Right cardiac atrium (tissue), 5 donors: ENCODE measurements at places on chromosomes 16 and 17. TPM values are rescaled to one million over a fixed set of nuclear protein-coding genes. Genes with fewer than 3 reads are reported as not detected.

Gene PYDC1
- 0.23 TPM for polyA plus RNA-seq

Gene YBX2
- polyA plus RNA-seq, result 5.3 TPM

Gene MYCBPAP
- 0.88 TPM for polyA plus RNA-seq

Gene MMP28
- 9.2 TPM for polyA plus RNA-seq

Gene ZNF174
- 11.1 TPM for polyA plus RNA-seq

Gene RMI2
- 0.20 TPM for polyA plus RNA-seq

Gene IGSF6
- 0.88 TPM for polyA plus RNA-seq

Gene GCGR
- not detected for polyA plus RNA-seq

Gene DBNDD1
- 2.3 TPM for polyA plus RNA-seq

Gene SLC4A1
- 0.16 TPM for polyA plus RNA-seq

Gene TPSD1
- 0.16 TPM for polyA plus RNA-seq

Gene ANKFN1
- polyA plus RNA-seq, result 0.02 TPM

Gene RNU2-1
- not detected for polyA plus RNA-seq

Gene NACA2
- not detected for polyA plus RNA-seq

Gene CDYL2
- polyA plus RNA-seq, result 0.77 TPM

Gene MFAP4
- polyA plus RNA-seq, result 95.2 TPM

Gene ZPBP2
- polyA plus RNA-seq, result not detected

Gene PRKCB
- polyA plus RNA-seq, result 0.41 TPM

Gene SGF29
- polyA plus RNA-seq, result 18.2 TPM

Gene PLCD3
- 100 TPM for polyA plus RNA-seq

Gene SMARCD2
- 27.9 TPM for polyA plus RNA-seq

Gene CCDC92B
- 0.20 TPM for polyA plus RNA-seq

Gene CNGB1
- not detected for polyA plus RNA-seq

Gene DRC3
- polyA plus RNA-seq, result 1.5 TPM

Gene SPNS2
- 16.2 TPM for polyA plus RNA-seq

Gene MLKL
- polyA plus RNA-seq, result 4.7 TPM

Gene OMG
- 0.14 TPM for polyA plus RNA-seq

Gene DYNC1LI2
- 42.0 TPM for polyA plus RNA-seq

Gene KRTAP3-1
- not detected for polyA plus RNA-seq

Gene CRHR1
- not detected for polyA plus RNA-seq

Gene RNF222
- polyA plus RNA-seq, result not detected

Gene ZNF597
- 0.88 TPM for polyA plus RNA-seq

Gene NMT1
- 33.4 TPM for polyA plus RNA-seq

Gene NTHL1
- 21.3 TPM for polyA plus RNA-seq
